Urothelium cell line (cell line): ENCODE measurements at places on chromosomes 2 and 18.

GRCh38 chr2:230434677-230435324 lies 18.8 kb downstream of the SP100 start:
- DNase-seq, result no peak

GRCh38 chr2:104279646-104280045 lies 574.3 kb upstream of the POU3F3 start:
- no peak for DNase-seq

- DNase-seq, result no peak
These were observed 94.8 kb downstream of the SPOPL start for GRCh38 chr2:138596403-138596802.

DNA sequence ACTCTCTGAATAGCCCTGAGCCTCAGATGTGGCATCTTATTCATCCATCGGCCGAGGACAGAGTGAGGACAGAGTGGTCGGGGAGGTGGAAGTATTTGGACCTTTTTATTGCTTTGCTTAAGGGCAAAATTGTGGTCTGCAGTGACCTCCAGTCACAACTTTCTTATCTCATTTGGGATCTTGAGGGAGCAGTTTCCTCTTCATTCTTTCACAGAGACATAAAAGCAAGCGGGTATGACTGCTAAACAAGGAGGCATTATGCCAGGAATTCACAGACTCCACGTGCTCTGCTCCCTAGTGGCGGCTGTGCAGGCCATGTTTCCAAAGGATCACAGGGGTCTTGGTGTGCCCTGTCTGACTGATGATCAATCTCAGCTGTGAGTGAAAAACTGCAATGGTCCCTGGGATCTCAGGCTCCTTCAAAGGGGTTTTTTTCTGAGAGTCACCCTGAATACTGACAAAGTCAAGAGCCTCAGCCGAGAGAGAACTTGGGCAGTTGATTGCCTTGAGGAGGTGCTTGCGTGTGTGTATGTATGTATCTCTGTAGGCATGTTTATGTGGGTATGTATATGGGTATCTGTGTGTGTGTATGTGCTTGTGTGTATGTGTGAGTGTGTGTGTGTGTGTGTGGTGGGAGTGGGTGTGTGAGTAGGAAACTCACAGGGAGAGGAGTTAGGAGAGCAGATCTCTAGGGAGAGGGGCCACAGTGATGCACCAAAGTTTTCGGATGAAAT lies 47.7 kb downstream of the RAPGEF4 start:
- peak; percentile 72 for DNase-seq

- DNase-seq, result no peak
These were observed 24.8 kb downstream of the SMAD4 start for GRCh38 chr18:51054764-51055163.

GRCh38 chr2:239075918-239076758 lies 228.3 kb downstream of the TWIST2 start:
- no peak for DNase-seq

DNA sequence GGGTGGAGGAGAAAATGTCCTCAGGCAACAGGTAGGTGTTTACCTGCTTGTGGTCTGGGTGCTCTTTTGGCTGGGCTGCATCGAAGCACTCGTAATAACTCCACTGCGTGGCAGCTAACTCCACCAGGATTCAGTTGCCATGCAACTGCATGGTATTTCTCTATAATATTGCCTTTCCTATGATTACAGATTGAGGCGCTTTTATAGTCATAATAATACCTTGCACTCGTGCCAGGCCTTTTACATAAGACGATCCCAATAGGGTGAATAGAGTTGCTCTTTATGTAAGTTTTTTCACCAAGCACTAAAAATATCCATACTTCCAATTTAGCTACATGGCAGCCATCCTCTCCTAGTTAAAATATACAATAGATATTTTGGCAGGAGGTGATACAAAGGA lies 19.7 kb upstream of the NYAP2 start:
- DNase-seq, result no peak

GRCh38 chr2:1501038-1501851 lies 88.0 kb downstream of the TPO start:
- DNase-seq, result no peak

DNA sequence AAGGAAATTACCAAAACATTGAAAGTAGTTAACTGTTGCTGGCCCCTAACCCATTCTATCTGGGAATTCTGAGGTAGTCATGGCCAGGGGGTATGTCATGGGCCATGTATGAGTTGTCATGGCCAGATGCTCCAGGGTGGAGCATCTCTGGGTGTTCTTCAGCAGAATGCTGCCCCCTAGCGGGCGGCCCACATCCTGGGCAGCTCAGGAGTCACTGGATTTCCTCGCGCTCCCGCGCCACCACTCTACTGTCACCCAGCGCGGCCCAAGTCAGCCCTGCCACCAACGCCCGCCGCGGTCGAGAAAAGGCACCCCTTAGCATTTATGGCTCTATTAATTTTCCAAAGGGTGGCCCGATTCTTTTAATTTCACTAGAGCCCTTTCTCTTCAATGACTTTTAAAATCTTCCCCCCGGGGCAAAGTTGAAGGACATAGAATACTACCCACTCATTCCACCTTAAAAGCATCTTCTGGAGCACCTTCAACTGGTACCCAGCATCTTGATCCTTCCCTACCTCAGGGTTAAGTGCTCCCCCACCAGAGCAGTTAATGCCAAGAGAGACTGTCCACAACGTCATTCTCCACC lies 41.6 kb downstream of the PKDCC start:
- peak; percentile 90 for DNase-seq

DNA sequence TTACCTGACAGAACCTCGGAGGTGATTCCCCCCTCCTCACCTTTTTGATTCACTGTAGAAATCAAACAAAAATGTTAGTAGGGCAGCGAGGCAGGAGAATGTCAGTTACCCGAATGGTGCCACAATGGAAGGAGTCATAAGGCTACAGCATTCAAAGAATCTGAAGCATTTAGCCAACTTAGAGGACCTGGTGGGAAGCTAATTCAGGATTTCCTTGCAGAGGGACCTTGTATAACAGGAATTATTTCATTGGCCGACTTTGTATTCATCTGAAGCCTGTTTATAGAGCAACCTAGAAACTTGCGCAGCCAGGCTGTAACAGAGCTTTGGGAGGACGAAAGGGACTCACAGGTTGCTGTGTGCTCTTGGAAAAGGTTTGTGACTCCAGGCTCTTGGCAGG lies 129.1 kb upstream of the MMADHC start:
- no peak for DNase-seq

DNA sequence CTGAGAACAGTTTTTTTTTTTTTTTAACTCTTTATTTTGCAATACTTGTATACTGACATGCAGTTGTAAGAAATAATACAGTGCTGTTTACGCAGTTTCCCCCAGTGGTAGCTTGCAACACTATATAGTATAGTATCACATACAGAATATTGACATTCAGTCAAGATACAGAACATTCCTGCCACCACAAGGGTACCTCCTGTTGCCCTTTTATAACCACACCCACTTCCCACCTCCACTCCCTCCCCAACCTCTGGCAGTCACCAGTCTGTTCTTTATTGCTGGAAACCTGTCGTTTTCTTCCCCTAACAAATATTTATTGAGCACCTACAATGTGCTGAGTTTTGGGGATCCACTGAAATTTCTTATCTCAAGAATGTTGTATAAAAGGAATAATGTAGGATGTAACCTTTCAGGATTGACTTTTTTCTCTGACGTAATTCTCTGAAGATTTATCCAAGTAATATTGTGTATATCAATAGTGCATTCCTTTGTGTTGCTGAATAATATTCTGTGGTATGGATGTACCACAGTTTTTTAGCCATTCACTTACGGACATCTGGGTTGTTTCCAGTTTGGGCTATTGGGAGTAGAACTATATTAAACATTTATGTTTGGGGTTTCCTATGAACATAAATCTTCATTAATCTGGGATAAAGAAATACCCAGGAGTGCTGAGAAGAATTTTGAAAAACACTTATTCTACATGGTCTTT lies 51.4 kb upstream of the EML6 start:
- DNase-seq, result no peak

GRCh38 chr2:12928197-12928774 lies 211.6 kb downstream of the TRIB2 start:
- DNase-seq, result peak; percentile 31

- no peak for DNase-seq
These were observed 3.8 kb downstream of the C2orf92 start for GRCh38 chr2:97673182-97673914.

GRCh38 chr18:31684279-31685096 lies at the start of gene B4GALT6:
Gene B4GALT6 (minus strand): TSS chr18:31684581. CDS start chr18:31684426, 155 bp downstream.
- peak; percentile 64 for DNase-seq

GRCh38 chr2:172749388-172749787 lies 13.7 kb downstream of the RAPGEF4 start:
- no peak for DNase-seq

- no peak for DNase-seq
These were observed 6.3 kb downstream of the RND3 start for GRCh38 chr2:150480971-150481830.

DNA sequence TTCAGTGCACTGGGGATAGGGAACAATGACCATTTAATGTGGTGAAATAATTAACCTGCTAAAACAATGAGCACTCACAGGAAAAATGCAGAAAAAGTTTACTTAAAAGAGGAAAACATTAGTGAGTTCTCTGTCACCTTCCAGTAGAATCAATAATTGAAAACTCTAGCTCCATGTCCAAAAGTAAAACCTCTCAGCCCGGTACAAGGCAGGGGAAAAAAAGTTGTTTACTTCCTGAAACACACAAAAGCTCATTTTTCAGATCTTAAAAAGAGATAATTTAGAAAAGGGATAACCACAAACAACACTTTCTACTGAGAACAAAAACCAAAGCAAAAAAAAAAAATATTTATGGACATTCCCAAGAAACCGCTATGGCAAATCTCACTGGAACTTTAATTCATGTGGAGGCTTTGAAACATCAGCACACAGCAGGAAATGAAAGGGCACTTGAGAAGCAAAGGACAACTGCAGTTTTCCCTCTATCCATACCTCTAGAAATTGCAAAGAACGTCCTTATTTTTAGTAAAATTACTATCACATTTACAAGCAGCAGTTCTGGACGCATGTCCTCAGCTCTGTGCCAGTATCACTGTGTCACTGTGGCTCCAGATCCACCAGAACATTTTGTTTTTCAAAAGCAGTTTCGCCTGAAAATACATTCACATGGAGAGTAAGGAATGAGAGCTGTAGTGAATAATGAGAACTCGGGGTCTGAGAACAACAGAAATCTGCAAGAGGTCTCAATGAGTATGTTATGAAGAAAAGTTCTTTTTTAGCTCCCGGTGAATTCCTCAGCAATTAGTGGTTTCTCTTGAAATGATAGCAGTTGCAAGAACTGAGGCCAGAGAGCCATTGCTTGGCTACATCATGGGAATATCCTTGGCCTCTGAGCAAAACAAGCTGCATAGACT lies 44.7 kb upstream of the DNAH7 start:
- DNase-seq, result no peak

GRCh38 chr18:80183273-80184050 lies 63.9 kb downstream of the PARD6G start:
- no peak for DNase-seq

DNA sequence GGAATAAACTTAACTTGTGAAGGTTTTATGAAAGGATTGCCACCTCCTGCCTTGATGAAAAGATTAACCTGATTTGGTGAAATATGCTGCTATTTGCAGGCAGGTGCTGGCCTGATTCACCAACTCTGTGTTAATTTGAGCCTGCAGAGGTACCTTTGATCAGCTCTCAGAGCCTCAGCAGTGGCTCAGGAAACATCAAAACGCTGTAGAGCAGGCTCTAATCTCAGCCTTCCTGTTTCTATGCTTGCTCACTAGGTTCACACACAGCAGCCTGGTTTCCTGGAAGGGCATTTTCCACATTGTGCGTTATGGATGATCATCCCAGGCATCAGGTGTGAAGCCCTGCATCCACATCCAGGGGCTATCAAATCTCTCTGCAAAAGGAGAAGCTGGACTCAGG lies 16.9 kb downstream of the TGIF1 start:
- DNase-seq, result no peak
